ENCODE measurements at places on chromosomes 12 and 14.

DNA sequence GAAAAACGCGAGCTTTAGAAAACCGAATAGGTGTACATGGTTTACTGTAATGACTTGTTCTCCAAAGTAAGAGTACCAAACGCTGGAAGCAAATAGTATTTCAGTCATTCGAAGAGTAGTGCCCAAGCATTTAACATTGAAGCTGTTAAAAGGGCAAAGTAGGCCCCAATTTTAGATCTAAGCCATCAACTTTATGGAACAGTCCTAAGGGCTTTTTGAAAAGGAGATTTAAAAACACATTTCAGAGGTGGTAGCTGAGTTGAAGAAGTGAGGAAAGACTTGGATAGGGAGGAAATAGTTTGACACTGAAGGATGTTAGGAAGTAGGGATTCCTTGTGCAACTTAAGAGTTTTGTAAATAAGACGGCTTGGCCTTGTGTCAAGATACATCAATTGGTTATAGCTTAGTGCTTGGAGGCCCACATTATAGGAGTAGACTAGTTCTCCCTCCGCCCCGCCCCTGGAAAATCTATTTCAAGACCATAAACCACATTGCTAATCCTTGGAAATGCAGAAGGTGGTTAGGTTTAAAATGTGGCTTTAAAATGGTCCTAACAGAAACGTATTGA is 783 bp upstream of the TUBA1B start:
- DNase-seq = no peak

DNA sequence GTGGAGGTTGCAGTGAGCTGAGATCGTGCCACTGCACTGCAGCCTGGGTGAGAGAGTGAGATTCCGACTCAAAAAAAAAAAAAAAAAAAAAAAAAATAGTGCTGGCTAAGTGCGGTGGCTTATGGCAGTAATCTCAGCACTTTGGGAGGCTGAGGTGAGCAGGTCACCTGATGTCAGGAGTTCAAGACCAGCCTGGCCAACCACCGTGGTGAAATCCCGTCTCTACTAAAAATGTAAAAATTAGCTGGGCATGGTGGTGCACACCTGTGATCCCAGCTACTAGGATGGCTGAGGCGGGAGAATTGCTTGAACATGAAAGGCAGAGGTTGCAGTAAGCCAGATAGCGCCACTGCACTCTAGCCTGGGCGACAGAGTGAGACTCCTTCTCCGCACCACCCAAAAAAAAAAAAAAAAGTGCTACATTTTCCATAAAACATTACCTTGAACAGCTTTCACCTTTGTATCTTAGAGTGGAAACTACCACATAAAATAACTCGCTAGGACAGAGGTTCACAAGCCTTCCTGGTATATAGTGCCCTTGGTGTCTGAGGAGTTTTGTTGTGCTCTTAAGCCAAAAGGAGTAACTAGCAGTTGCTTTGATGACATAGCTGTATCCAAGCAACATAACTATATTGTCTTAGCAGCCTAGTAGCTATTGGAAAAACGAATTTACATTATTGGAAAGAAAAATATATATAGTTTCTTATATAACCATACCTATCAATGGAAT is 11.1 kb downstream of the PTGES3 start:
- DNase-seq = no peak

DNA sequence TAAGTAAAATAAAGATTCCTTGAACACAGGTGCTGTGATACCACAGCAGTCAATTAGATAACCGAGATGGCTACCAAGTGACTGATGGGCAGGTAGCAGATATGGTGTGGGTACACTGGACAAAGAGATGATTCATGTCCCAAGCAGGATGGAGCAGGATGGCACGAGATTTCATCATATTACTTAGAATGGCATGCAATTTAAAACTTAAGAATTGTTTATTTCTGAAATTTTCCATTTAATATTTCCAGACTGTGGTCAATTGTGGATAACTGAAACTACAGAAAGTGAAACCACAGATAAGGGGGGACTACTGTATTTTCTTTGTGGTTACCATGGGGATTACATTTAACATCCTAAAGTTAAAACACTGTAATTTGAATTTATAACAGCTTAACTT is 7.5 kb upstream of the ZFP36L1 start:
- no peak for DNase-seq

- no peak for DNase-seq
Measured at GRCh38 chr12:49170924-49171323, 18.0 kb downstream of the TUBA1A start.

DNA sequence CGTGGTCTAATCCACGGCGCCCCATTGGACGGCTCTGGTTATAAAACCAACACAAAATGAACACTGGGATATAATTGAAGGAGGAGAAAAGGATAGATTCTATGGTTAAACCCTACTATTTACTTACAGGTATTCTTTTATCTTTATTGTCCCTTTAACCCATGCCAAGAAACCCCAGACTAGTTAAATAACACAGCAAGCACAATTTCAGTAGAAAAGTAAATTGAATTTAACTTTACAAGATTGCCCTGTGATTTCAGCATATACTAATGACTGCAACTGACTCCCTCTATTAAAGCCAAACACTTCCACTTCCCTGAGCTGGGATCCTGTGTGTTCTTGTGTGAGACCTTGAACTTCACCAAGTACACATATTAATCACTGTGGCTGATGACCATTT is 45.3 kb downstream of the BCL11B start:
- no peak for DNase-seq

DNA sequence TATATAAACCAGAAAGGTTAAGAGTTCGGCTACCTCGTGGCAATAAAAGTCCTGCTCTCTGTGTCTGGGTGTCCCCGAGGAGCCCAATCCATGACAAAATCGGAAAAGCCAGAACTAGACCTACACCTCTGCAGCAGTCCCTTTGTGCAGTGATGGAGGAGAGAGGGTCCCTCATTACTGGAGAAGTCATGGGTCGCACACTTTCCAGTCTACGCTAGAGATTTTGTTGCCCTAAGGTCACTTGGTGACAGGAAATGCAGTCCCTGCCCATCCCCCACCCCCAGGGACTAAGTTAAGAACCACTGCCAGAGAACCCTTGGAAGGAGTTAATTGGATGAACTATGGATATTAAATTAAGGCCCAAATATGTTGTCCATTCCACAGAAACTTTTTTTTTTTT is 104.4 kb upstream of the ATF7IP start:
- DNase-seq = no peak

GRCh38 chr14:91396959-91397815 is 20.4 kb downstream of the CCDC88C start:
- no peak for DNase-seq

DNA sequence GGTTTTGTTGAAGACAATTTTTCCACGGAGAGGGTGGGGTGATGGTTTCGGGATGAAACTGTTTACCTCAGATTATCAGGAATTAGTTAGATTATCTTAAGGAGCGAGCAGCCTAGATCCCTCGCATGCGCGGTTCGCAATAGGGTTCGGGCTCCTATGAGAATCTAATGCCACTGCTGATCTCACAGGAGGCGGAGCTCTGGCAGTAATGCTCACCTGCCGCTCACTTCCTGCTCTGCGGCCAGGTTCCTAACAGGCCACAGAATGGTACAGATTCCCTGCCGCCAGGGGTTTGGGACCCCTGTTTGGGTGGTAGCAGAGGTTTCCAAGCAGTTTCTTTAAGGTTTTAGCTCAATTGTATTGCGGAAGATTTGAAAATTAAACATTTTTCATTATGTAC is 439.8 kb upstream of the OR4E1 start:
- no peak for DNase-seq

DNA sequence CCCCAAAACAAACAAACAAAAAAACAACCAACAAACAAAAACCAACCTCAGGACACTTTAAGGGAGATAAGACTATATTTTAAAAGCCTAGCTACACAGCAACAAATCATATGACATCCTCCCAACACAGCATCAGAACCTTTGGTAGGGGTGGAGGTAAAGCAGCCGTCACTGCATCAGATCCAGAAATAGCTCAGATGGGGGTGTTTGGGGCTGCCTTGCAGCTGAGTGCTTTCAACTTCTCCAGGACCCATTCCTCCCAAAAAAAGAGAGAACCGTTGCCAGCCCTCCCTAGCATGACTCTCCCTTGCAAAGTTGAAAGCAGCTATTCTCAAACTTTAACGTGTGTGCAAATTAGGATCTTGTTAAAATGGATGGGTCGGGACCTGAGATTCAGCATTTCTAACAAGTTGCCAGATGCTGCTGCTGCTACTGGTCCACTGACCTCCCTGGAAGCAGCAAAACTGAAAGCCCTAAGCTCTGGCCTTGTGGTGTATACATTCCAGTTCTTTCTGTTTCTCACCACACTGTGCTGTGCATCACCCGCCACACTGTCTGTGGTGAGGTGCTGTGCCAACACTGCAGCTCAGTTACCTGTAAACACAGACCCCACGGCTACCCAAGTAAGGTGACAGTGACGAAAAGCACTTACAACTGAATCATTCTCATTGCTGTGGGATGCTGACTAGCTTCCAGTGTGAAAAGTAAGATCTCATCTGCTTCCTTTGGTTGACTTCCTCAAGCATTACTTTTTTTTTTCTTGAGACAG is 54.0 kb downstream of the SLC38A1 start:
- no peak for DNase-seq

- DNase-seq = no peak
Measured at GRCh38 chr12:1870086-1870485, 48.4 kb downstream of the CACNA2D4 start.

DNA sequence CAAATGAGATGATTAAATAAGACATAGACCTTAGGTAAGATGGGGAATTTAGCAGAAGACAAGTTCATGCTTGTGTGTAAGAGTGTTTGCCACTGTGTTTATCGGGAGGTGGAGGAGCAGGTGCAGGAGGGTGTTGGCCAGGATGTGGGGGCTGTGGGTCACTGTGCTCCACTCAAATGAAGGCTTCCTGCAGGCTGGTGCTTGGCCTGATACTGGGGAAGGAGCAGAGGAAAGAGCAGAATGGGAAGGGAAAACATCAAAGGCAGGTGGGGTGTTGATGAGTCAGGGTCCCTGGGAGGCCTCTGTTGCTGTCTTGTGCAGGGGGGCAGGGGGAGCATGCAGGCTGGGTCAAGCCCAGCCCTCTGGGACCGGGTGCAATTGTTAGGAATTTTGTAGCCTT is 126.5 kb downstream of the TSPAN9 start:
- no peak for DNase-seq

DNA sequence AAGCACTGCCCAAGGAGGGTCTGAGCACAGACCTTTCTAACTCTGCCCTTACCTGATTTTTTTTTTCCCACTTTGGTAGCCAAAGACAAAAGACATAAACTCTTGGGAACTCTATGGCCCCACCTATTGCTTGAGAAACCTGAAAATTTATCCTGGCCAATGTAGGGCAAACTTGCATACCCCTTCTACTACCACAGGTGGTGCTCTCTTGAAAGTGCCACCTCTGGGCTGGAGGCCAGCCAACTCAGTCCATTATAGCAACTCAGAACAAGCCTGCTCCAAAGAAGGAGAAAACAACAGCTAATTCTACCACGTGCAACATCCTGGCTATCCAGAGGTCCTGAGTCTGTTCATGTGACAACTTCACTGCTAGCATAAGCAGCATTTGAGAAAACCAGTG is 55.7 kb upstream of the ABCD2 start:
- DNase-seq = no peak

- no peak for DNase-seq
Measured at GRCh38 chr14:99687284-99688209, 3.4 kb downstream of the CYP46A1 start.

- DNase-seq = no peak
Measured at GRCh38 chr14:75987201-75987970, 1.8 kb downstream of the IFT43 start.
